HL-60 (cell line): ENCODE measurements at places on chromosomes 7 and 10.

- DNase-seq = no peak
Measured at GRCh38 chr7:52030722-52031121, 714.1 kb upstream of the COBL start.

- no peak for DNase-seq
Measured at GRCh38 chr10:48467669-48468068, 137.2 kb downstream of the ARHGAP22 start.

DNA sequence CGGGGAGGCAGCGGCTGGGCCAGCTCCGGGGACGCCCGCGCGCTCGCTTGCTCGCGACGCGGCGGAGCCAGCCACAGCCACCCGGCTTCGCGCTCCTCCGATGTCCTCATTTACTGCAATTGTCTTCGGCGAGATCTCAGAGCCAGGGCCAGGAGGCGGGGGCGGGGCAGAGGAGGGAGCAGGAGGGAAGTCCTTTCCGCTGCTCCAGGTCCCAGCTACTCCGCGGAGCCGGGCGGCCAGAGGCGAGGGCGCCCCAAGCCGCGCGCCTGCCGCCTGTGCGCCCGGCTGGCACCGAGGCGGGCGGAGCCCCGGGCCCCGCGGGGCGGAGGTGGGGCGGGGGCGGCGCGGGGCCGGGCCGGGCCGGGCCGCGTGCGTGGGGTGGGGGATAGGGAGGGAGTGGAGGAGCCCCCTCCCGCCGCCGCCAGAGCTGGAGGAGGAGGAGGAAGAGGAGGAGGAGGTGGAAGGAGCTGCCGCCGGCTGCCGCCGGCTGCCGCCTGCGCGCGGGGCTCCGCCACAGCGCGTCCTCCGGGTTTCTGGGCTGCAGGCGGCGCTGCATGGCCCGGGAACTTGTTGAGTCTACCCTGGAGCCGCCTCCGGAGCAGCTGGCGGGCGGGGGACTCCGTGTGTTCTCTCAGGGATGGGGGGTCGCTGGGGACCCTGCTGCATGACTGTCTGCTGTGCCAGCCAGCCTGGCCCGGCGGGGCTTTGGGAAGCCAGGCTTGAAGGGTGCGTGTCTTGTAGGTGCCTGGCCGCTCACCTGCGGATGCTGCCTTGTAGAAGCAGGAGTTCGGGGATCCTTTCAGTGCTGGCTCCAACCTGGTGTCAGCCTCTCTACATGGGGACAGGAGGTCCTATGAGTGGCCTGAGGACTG, at the start of gene INSYN2A:
Gene INSYN2A, minus strand, starts transcription at position 310 of the 872 bp plus-strand sequence. CDS start 20,196 bp downstream, outside the sequence.
- no peak for DNase-seq

GRCh38 chr10:51806079-51806835, 106.9 kb upstream of the CSTF2T start:
- no peak for DNase-seq

GRCh38 chr7:71595176-71595575, 463.2 kb downstream of the GALNT17 start:
- DNase-seq = no peak

- DNase-seq = no peak
Measured at GRCh38 chr7:42207420-42207819, 29.6 kb downstream of the GLI3 start.

- DNase-seq = no peak
Measured at GRCh38 chr7:44264221-44264931, 61.0 kb downstream of the CAMK2B start.

GRCh38 chr10:1543596-1543995, 193.7 kb downstream of the ADARB2 start:
- no peak for DNase-seq

DNA sequence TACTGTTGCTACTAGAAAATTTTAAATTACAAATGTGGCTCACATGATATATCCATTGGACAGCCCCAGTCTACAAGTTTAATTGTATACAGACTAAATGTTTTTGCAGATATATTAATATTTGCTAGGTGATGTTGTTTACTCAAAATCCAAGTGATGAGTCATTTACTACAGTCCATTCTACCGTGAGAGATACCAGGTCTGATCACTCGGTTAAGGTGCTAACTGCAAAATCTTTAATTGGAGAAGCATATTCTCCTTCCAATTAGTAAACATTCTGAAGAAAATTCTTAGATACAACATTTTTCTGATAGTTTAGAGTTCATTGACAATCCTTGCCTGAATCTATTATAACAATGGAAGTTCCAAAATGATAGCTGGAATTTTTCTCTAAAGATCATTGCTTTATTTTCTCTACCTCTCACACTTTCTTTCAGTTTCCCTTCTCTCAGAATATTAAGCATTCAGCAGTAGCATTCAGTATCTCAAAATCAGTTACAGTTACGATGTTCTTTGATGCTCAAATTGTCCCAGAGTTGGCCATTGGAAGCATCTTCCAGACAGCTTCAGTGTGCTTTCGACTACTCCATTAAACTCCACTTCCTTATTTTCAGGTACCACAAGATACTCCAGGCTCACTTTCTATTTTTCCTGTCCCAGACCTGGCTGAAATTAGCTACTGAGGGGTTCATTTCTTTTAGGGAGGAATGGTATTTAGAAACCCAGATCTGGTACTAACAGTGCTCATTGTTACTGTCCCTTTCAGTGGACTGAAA, 2.3 kb downstream of the ABCB1 start:
- no peak for DNase-seq

GRCh38 chr7:135748770-135749169, at the start of gene FAM180A:
FAM180A (minus strand) TSS chr7:135748813; CDS start chr7:135748580, 233 bp downstream.
- no peak for DNase-seq

DNA sequence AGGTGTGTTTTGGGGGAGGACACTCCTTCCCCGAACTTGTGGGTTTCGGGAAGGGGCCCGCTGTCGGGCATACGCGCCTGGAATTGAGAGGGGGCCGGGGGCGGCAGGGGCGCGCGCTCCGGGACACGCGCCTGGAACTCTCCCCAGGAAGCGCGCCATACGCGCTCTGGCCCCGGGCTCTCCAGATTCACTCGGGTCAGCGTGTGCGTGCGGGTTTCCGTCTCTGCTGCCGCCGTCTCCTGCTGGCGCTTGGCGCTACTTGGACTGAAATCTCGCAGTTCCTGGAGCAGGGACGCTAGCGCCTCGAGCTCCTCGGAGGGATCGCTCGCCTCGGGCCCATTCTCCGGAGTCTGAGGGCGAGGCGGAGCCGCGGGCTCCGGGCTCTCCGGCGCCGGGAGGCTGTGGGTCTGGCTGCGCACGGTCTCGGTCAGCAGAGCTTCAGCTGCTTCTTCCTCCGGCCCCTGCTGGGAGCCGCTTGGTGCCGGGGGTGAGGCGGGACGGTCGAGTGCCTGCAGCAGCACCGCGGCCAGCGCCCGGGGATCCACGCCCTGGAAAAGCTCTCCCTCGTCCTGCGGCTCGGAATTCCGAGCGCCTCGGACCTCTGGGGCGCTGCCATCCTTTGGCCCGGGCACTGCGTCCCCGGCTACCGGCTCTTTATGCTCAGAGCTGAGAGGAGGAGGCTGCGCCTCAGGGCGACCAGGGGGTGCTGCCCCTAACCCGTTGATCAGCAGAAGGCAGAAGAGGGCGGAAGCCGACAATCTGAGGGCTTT, 1.1 kb downstream of the VGF start:
- DNase-seq = no peak

DNA sequence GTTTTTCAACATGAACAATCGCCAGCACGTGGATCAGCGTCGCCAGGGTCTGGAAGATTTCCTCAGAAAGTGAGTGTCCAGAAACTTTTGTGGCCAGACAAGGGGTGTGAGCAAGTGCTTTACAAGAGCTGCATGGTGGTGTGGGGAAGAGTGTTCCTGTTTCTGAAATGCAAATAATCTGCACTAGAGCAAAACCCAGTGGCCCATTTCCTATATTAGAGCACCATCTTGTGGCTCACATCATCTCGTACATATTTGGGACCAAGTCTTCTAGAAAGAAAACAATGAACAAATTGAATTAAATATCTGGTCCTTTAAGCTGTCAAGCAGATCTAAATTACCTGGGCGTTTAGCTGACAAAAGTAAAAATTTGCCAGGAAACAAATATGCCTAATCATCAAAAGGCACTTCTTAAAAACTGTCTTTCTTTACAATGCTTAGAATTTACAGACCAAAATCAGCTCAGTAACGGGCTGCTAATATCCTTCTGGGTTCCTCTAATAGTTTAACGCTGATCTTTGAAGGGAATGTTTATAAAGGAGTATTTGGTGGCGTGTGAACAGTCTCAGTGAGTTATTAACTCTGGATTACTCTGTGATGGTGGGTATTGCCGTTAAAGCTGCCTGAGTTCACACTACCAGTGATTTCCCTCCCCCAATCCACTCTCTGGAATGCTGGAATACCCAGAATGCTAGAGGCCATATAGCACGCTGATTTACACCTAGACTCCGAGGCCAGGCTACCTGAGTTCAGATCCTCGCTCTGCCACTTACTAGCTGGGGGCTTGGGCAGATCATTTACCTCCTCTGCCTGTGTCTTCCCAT, 73.6 kb downstream of the SNX10 start:
- DNase-seq = no peak

- DNase-seq = peak; percentile 40
Measured at GRCh38 chr7:30467271-30467670, 11.3 kb downstream of the NOD1 start.

GRCh38 chr7:99839287-99840021, 11.6 kb downstream of the CYP3A43 start:
- no peak for DNase-seq

DNA sequence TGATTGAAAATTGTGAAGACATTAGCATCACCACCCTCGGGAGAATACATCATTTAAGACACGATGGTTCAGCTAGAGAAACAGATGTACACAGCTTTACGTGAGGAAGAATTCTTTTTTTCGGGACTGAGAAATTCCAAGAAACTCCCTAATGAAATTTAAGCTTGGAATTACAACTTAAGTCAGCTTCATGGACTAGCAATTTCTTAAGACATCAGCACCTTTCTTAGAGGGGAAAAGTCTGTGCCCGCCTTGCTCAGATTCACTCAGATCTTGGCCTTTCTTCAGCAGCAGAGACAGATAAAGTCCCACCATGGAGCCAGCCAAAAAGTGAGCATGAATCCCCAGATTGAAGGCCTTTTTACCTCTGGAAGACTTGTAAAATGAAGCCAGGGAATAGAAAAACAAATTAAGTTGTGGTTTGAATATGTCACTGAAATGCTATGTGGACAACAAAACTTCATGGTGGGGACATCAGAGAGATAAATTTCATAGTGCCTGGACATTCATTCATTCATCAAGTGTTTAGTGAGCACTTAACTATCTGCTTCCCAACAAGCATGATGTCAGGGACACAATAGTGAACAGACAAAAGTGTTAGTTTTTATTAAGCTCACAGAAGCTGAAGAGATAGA, 32.1 kb downstream of the PRKG1 start:
- DNase-seq = no peak

GRCh38 chr10:49571388-49571787, 32.5 kb upstream of the ERCC6 start:
- no peak for DNase-seq

DNA sequence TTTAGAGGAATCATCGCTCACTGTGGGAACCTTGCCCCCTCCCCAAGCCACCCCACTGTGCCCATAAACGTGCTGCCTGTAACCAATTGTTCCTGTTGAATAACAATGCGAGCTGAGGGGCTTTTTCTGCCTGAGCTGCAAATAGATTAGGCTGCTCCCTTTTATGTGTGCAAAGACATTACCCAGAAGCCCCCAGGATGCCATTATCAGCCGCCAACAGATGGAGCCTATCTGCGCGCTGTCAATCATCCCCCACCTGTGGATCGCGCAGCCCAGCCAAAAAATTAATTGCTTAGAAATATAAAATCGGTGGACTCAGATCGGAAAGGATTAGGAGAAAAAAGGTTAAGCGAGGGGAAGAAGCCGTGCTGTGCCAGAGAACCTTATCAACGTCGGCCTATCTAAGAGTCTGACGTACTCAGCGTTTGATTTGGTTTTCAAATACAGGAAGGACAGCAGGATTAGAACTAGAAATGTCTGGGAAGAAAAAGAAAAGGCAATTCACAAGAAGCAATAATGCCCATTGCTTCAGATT, 167.3 kb upstream of the MYO3A start:
- DNase-seq = no peak

- no peak for DNase-seq
Measured at GRCh38 chr7:99624484-99624883, 7.7 kb downstream of the ZSCAN25 start.

GRCh38 chr10:74929197-74929596, 102.8 kb downstream of the KAT6B start:
- DNase-seq = no peak

DNA sequence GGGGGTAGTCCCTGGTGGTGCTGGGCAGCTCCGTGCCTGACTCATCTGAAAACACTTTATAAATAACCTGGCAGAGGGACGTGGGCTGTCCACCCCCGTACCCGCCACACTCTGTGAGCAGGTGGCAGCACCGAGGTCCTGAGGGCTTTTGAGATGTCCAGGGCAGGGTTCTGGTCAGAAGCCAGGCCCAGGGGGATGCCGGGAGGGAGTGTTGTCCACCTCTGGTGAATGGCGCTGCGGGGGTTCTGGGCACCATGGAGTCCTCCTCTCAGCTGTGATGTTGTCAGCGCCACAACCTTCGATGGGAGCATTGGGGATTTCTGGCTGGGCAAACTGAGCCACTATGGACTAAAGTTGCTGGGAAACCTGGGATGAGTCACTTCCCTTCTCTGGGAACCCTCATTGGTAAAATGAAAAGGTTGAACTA, 27.4 kb upstream of the GOLGA7B start:
- no peak for DNase-seq

DNA sequence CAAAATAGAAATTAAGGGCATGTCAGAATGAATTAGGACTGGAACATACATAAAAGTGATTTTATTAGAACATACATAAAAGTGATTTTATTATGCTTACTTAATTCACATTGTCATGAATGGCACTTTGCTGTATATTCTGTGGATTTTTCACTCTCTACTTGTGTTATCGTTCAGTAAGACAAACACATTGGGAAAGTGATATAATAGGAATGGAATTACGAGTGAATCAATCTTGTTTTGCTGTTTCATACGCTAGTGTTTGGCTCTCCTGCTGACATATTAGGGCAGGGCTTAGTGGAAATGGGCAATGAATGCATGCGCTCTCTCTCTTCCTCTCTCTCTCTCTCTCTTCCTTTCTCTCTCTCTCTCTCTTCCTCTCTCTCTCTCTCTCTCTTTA, 561.1 kb downstream of the ACTR3B start:
- no peak for DNase-seq

- no peak for DNase-seq
Measured at GRCh38 chr10:809671-810350, 120.3 kb upstream of the DIP2C start.

DNA sequence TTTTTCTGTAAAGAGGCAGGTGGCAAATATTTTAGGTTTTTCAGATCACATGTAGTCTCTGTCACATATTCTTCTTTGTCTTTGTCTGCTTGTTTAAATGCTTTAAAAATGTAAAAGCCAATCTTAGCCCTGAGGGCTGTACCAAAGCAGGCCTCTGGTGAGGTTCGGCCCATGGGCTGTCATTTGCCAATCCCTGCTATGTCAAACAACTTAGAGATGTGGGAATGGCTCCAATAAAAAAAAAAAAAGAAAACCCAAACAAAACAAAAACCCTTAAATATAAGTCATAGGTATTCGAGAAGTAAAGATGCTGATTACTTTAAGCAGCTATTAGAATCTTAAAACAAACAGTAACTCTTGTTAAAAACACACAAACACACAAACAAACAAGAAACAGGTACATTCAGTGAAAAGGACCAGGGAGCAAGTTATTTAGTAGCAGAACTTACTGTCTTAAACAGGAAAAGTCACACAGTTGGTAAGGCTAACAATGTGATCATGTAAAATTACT, 61.4 kb upstream of the NAMPT start:
- DNase-seq = no peak

- DNase-seq = no peak
Measured at GRCh38 chr7:36404639-36405408, 15.2 kb downstream of the ANLN start.
